ENCODE measurements at places on chromosomes 13 and 19.

- DNase-seq = no peak
Observed at GRCh38 chr19:28171983-28172382, 1041.0 kb downstream of the UQCRFS1 start.

- DNase-seq = no peak
Observed at GRCh38 chr19:38281811-38282566, 17.6 kb downstream of the SPINT2 start.

- no peak for DNase-seq
Observed at GRCh38 chr13:77339408-77339807, 12.5 kb upstream of the MYCBP2 start.

- no peak for DNase-seq
Observed at GRCh38 chr13:54016542-54016941, 987.9 kb downstream of the OLFM4 start.

- no peak for DNase-seq
Observed at GRCh38 chr13:106246666-106247188, 288.7 kb downstream of the EFNB2 start.

GRCh38 chr19:50315773-50316448 is 13.3 kb downstream of the KCNC3 start:
- no peak for DNase-seq

All from astrocyte of the cerebellum (primary cell).